ENCODE measurements at places on chromosomes 1 and 21.

- no peak for DNase-seq
Measured at GRCh38 chr1:184945029-184945428, 29.3 kb downstream of the NIBAN1 start.

- DNase-seq, result no peak
Measured at GRCh38 chr1:178349801-178350200, 147.0 kb downstream of the CLEC20A start.

DNA sequence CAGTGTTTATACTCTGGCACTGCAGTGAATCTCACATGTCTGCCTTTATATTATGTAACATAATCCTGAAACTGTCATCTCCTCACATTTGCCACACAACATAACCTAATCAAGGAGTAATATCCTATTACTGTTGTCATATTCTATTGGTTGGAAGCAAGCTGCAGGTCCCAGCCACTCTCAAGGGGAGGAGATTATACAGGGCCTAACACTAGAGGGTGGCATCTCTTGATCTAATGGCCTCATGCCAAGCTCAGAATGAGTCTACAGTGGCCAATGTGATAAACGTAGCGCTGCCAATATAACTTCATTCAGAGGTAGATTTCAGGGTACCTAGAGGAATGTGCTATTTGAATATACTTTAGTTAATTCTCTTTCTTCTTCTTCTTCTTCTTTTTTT is 166.8 kb downstream of the BACH1 start:
- DNase-seq, result no peak

DNA sequence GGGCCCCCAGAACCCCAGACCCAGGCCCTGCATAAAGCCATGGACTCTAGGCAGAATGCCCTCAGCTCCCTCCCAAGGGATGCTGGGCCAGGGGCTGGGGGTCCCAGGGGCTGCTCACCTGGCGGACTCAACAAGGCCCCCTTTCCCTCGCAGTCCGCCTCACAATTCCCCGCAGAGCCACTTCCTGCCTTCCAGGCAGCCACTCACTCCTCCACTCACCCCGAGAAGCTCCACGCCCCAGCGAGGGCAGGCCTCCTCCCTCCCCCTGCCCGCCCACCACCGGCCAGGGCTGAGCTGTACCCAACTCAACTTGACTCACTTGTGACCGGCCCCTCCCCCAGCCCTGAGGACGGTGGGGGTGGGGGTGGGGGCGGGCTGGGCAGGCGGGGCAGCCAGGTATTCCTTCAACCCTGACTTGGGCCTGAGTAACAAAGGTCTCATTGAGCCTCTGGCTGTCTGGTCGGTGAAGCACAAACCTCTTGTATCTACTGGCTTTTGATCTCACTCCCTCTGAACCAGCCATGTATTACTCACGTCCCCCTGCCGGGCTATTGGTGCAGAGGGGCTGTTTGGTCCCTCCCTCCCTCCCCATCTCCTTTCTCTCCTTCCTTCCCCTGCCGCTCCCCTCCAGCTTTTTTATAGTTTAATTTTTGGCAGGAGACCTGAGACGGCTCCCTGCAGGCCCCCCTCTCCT is 5.9 kb downstream of the BLACAT1 start:
- DNase-seq, result peak; percentile 37

GRCh38 chr1:231806623-231807495 is 180.3 kb downstream of the DISC1 start:
- DNase-seq, result no peak
